ENCODE measurements at places on chromosomes 13 and 19.

GRCh38 chr19:47657719-47658118 is 48.8 kb downstream of the BICRA start:
- DNase-seq: no peak

GRCh38 chr13:113110048-113110851 is 4.7 kb downstream of the F7 start:
- DNase-seq: no peak

DNA sequence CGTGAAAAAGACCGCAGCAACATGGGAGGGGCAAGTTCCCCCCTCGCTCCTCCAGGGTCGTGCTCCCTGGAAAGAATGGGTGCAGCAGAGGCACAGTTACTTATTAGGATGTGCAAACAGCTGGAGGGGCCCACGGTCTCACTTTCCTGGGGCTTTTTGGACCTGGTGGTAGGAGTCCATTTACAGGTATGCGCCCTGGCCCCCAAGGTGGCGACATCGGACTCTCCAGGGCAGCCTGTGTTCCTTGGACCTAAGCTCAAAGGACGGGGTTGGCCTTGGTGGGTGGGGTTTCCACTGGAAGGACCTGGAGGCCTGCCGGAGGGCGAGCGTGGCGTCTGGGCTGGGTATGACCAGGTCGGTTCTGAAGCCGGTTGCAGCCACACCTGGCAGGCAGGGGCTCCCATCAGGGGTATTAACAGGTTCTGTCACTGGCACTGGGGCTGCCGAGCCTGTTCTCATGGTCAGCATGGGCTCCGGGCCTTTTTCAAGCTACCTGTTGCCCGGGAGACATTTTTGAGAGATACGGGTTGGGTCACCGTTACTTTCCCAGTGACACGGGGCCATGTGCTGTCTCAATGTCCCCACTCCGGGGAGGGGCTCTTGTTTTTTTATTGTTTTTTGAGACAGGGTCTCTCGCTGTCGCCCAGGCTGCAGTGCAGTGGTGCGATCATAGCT is 5.9 kb downstream of the ZFR2 start:
- DNase-seq: no peak

- DNase-seq: peak; percentile 47
These were observed 6.9 kb downstream of the KCTD12 start for GRCh38 chr13:76879203-76879882.

DNA sequence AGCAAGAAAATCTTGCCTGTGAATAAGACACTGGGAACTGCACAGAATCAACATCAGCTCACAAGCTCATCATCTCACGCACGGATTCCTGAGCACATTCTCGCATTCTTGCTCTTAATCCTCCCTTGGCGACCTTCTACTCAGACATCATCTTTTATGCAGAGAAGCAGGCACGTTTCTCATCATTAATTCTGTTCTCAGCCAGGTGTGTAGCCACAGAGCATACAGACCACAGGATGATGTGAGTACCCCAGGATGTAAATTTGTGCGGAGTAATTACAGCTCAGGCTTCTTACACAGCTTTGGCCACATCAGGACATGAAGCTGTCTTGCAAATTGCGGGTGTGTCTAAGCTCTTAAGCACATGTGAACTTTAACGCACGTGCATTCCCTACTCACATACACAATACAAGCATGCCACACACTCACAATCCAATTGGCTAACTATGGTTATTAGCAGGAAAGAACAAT is 36.5 kb upstream of the SACS start:
- no peak for DNase-seq

GRCh38 chr13:45490068-45490467 is 25.3 kb downstream of the COG3 start:
- no peak for DNase-seq

DNA sequence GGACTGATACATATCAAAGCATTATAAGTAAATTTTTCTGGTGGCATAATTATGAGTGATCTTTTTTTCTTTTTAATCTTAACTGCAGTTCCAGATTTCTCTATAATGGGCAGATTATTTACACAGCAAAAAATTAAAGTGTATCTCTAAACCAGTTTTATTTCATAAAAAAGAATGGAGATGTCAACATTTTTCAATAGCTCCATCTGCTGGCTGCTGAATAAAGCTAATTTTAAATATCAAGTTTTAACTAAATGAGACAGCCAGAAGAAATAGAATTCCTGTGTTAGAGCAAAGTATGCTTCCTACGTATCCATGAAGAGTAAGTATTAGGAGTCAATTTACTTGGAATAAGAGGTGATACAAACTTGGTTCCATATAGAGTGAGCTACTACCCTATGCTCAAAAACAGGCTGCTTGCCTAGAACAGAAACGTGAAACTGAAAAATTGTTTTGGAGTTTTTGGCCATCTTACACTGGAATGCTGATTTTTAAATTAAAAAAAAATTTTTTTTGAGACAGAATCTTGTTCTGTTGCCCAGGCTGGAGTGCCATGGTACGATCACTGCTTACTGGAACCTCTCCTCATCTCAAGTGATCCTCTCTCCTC is 5.0 kb upstream of the PDS5B start:
- no peak for DNase-seq

GRCh38 chr19:1173159-1173844 is 766 bp downstream of the SBNO2 start:
- no peak for DNase-seq

GRCh38 chr13:21929400-21929799 is 258.5 kb downstream of the FGF9 start:
- no peak for DNase-seq

DNA sequence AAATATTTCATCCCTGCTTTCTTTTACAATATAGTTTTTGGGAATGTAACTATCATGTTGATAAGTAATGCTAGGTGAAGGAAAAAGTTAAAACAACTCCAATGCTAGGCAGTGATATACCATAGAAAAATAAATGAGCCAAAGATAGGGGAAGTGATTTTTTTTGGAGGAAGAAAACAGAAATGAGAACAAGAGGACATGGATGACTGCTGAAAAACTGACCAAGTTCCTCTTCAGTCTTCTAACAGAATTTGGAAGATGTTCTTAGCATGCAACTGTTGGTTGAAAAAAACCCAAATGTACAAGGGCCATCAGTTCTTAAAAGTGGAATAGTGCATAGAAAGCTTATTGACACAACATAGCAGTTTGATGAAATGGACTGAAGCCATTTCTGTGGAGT is 262.5 kb upstream of the STARD13 start:
- DNase-seq: no peak

- DNase-seq: no peak
These were observed 35.0 kb upstream of the OLFM2 start for GRCh38 chr19:9971166-9971897.

DNA sequence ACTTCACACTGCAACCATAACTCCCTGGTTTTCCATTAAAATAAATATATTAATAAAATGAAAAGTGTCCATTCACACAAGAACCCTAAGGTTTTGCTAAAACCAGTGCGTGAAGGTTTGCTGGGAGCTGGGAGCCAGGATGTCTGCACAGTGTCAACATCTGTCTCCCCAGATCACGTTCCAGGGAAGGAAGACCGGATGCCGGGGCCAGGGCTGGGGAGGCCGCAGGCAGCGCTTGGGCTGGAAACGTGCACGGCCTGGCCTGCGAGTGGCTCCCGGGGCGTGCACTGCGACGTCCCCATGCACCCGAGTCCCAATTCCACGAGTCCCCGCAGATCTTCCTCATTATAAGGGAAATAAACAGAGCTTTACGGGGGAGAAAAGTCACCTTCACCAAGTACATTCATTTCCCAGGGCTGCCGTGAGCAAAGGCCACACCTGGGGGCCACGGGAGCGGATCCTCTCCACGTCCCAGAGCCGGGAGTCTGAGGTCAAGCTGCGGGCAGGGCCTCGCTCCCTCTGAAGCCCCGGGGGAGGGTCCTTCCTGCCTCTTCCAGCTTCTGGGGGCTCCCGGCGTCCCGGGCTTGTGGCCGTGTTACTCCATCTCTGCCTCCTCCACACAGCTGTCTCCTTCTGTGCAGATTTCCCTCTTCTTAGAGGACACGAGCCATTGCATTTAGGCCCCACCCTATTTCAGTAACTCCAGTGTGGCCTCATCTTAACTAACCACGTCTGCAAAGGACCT is 12.8 kb downstream of the SHC2 start:
- no peak for DNase-seq

GRCh38 chr13:106083620-106084350 is 451.7 kb downstream of the EFNB2 start:
- DNase-seq: no peak

GRCh38 chr19:56191115-56191514 is 6.5 kb downstream of the ZSCAN5B start:
- DNase-seq: no peak

- no peak for DNase-seq
These were observed 8.0 kb downstream of the MED26 start for GRCh38 chr19:16620018-16620417.

DNA sequence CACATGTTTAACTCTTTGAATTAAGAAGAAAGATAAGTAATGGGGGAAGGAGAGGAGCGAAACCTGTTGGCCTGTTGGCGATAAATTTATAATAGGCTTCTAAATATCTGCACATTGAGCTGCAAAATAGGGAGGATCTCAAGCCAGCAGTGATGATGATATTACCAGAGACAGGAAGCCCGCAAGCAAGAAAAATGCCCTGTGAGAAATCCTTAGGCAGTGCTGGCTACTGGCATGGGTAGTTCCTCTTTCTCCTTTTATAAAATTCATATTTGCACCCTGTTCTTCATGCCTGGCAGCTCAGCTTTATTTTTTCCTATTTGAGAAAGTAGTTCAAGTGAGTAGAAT is 858 bp upstream of the USP12 start:
- no peak for DNase-seq

DNA sequence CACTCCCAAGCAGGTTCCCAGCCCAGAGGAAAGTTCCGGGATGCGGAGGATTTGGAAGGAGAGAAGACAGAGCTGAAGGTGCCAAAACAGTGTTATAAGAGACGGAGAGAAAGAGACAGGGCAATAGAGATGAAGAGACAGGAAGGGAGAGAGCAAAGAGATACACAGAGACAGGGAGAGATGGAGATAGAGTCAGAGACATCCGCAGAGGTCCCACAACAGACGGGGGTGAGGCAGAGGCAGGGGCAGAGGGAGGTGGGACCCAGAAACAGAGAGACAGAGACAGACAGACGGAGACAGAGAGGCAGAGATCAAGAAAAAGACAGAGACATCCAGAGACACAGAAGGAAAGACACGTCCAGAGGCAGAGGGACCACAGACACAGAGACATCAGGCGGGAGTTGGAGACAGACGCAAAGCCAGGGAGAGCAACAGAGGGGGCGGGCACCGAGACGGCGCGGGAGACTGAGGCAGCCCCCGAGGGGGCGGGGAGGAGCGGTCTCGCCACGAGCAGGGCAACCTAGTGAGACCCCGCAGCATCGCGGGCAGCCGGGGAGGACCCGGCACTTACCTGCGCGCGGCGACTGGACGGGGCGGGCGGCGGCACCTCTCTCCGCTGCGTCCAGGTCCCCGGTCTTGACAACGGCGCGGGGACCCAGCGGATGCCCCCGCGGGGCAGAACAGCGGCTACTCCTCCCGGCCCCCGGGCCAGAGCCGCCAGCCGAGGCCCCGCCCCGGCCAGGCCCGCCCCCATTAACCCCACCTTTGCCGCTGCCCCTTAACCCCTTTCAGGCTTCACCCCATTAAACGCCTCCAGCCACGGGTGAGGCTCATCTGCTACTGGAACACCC is at the start of gene GPR4:
Gene GPR4, minus strand, starts transcription at position 689 of the 851 bp plus-strand sequence. CDS start 10,346 bp downstream, outside the sequence.
- no peak for DNase-seq

DNA sequence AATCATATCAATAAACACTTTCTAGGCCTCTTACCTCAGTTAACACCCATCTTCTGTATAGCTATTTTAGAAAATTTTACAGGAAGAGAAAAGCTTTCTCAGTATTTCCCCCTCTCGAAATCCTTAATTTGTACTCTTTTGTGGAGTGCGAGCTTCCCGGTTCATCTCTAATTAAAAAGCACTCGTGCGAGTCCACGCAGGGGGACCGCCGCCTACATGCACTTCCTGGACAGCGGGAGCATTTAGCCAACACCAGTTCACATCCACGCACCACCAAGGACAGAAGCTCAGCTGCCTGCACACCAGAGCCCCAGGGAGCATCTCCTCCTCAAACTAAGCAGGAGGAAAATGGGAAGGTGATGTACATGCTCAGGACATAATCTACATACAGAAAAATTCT is 60.0 kb downstream of the RASA3 start:
- no peak for DNase-seq

GRCh38 chr19:8615813-8616596 is 5.5 kb upstream of the ADAMTS10 start:
- DNase-seq: no peak

DNA sequence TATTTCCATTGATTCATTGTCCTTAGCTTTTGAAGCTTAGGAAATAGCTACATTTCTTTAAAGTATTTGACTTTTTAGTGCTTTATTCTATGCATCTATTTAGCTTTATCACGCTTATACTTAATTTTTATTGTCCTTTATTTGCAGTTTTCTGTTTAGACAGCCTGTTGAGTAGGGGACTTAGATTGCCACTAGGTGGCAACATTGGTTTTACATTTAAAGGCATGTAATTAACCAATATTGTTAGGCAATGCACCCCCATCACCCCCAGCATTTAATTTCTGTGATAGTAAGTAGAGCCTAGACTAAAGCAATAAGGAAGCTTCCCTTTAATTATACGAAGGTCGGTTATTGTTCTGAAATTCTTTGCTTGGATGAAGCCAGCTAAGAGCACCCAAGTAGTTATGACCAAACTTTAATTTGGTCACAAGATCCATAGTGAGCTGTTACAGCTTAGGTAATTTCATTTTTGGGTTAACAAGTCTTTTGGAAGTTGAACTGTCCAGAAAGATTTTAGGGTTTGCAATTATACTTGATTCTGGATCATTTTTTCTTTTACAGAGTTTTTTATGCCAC is 36.5 kb downstream of the B3GLCT start:
- DNase-seq: no peak

- no peak for DNase-seq
These were observed 3.3 kb downstream of the VSTM2B start for GRCh38 chr19:29528946-29529645.

DNA sequence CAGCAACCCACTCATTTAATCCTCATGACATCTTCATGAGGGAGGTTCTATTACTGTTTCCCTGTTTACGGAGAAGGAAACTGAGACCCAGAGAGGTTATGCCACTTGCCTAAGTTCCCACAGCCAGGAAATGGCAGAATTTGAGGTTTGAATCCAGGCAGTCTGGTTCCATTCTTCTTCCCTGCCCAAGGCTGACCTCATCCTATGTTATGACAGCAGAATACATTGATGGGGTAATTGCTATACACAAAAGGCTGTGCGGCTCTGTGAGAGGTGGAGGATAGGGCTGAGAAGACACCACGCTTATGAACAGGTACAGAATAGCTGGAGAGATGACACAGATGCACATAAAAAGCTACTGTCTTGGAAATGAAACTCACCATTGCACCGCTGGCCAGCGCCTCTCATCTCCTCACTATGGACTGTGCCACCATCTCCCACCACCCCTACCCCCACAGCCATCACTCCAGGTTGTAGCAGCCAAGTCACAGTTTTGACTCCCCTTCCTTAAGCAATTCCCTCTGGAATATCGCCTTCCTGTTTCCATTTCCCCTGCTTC is 11.5 kb downstream of the MAG start:
- DNase-seq: no peak

DNA sequence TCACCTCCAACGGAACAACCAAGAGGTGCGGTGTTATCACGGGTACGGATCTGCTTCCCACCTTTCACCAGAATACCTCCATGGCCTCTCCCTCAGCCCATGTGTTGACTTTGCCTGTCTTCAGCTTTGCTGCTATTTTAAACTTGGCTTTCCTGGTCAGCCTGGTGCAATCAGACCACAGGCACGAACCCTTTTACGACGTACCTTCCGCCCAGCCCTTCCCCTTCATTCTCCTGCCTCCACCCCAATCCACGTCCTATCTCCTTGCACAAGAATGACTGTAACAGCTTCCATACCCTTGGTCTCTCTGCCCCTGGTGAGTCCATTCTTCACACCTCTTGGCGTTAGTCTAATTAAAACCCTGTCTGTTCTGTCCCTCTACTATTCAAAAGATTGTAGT is 431.7 kb downstream of the EFNB2 start:
- no peak for DNase-seq

All from thoracic aorta (tissue), 2 donors.